Left ventricle myocardium inferior (tissue), 1 donor: ENCODE measurements at places on chromosomes 16 and 17.

DNA sequence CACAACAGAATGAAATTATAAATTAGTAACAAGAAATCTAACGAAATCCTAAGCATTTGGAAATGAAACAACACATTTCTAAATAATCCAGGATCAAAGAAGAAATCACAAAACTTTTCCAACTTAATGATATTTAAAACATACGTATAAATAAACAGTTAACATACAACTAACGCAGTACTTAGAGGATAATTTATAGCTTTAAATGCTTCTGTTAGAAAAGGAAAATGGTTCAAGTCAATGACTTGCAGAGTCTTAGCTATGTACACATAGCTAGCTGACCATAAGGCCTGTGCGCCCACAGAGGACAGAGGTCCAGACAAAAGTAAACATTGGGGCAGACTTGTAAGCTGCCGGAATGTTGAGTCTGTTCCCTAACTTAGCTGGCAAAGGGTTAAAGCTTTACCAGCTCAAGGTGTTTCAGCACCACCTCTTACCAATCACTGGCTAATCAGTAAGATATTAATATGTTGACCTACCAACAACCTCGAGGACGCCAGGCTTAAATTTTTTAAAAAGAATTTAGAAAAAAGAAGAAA is 84.6 kb downstream of the PARN start:
- no peak for DNase-seq

DNA sequence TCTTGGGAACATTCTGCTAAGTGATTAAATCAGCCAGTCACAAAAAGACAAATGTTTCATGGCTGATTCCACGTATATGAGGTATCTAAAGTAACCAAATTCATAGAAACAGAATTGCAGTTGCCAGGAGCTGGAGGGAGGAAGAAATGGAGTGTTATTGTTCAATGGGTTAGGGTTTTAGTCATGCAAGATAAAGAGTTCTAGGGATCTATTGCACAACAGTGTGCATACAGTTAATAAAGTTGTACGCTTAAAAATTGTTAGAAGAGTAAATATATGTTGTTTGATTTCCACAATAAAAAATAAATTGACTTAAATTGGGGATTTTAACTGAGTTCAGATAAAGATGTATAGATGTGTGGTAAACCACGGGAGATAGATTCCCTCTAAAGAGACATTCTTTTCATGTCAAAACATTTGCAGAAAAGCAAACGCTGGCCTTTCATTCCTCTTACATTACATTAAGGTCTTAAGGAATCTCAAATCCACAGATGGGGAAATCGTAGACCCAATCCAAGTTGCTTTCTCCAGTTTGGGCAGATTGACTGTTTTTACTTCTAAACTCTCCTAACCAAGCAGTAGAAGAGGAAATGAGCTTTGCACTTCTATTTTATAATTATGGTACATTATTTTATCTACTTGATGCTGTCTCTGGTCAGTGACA is 4.6 kb downstream of the PRDM7 start:
- no peak for DNase-seq

DNA sequence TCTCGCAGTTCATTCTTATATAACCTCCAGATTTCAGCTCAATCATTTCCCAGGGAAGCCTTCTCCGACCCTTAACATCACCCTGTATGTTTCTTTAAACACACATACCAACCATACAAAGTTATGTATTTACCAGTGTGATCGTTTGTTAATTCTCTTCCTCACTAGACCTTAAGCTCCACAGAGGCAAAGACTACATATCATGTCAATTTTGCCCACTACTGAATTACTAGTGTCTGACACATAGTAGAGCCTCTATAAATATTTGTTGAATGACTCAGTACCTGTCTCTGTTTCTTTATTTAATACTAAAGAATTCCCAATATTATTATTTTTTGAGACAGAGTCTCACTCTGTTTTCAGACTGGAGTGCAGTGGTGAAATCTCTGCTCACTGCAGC is 137.2 kb downstream of the SHISA9 start:
- no peak for DNase-seq

- DNase-seq = peak; percentile 51
Measured at GRCh38 chr17:74199306-74200092, 4.0 kb upstream of the RPL38 start.

DNA sequence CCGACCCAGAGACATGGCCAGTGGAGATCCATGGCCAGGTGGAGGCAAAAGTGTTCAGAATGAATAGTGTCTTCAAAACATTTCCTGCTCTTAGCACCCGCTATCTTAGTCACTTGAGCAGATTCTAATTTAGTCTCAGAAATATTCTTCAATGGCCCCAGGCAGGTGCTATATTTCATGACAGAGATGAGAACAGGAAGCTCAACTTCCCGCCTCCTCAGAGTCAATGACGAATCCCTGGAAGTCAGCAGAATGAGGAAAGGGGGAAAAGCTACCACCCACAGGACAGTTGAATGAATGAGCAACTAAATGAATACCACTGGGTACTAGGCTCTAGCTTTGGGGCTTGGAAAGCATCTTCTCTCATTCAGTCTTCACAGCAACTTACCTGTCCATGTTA is 147.2 kb downstream of the ASIC2 start:
- DNase-seq = no peak

GRCh38 chr16:80695020-80695419 is 109.4 kb downstream of the CDYL2 start:
- no peak for DNase-seq

DNA sequence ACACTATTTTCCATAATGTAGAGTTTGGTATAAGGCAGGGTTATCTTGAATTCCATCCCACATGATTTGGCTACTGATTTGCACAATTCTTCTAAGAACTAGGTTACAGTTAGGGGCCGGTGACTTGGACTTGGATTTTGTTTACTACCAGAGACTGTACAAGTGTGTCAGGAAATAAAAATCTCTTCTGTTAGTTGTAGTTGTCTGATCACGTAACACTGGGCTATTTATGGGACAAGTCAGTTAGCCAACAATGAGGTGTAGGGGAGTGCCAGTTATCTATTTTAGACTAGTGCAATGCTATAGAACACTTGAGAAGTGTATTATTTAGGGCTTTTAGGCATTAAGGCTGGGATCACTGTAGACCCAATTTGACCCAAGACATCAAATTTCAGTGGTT is 39.7 kb upstream of the GHDC start:
- no peak for DNase-seq

GRCh38 chr17:55870044-55870443 is 119.2 kb downstream of the PCTP start:
- DNase-seq = no peak

DNA sequence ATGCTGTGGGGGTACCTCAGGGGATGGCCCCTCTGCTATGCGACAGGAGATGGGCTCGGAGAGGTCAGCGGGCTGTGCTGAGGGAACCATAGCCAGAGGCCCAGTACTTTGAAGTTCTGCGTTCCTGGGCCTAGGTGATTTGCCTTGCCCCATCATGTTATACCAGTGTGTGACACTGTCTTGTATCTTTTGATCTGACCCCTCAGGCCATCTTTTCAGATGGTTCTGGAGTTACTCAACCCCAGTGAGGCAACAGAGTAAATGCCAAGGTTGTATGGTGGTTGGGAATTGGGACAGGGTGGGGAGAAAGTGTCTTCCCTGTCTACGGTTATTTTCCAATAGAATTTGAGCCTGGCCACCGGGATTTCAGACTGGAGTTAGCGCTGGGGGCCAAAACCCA is 8.5 kb downstream of the MSI2 start:
- no peak for DNase-seq

- DNase-seq = no peak
Measured at GRCh38 chr17:56171186-56171959, 18.1 kb downstream of the ANKFN1 start.

DNA sequence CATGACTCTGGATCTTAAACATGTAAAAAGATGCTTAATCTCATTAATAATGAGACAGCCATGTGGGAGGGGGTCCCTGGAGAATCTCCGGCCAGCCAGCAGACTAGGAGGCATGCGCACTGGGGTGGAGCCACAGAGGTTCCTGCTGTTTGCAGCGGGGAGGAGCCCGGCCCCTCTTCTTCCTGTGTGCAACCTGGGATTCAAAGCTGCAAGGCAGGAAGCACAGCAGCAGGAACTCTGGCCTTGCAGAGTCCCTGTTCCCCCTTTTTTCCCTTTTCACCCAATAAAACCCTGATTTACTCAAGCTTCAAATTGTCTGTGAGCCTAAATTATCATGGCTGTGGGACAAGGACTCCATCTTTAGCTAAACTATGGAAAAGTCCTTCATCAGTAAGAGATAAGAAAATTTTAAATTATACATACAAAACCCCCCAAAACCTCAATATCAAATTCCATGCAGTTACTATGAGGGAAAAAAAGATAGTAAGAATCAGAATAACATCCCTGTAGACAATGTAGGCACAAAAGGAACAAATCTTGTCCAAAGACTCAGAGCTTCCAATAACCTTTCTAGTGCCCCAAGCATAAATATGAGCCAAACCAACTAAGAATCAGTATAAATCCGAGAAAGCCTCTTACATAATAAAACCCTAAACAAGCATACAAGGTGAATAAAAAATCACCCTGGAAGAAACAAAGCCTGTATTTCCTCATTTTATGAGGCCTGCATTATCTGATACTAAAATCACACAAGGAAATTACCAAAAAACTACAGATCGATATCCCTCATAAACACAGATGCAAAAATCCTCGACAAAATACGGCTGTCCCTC is 12.1 kb downstream of the CFDP1 start:
- peak; percentile 85 for DNase-seq

DNA sequence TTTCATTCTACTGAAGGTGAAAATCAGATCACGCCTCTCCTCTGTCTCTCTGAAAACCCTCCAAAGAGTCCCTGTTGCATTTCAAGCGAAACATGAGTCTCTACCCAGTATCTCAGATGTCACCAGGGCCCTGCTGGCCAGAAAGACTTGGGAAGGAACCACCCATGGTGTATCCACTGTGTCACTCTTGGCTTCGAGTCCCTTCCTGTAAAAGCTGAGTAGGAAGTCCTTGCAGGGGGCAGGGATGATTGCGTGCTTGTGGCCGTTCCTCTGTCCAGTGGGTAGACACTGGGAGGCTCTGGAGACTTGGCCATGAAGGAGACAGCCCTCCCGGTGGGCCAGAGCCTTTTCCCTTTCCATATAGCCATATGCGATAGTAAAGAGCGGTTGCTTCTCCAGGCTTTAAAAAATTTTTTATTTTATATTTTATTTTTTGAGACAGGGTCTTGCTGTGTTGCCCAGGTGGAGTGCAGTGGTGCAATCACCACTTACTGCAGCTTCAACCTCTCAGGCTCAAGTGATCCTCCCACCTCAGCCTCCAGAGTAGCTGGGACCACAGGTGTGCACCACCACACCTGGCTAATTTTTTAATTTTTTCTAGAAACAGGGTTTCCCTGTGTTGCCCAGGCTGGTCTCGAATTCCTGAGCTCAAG is 19.0 kb upstream of the RMI2 start:
- DNase-seq = no peak

- peak; percentile 75 for DNase-seq
Measured at GRCh38 chr16:27526180-27526579, 23.5 kb downstream of the GTF3C1 start.

DNA sequence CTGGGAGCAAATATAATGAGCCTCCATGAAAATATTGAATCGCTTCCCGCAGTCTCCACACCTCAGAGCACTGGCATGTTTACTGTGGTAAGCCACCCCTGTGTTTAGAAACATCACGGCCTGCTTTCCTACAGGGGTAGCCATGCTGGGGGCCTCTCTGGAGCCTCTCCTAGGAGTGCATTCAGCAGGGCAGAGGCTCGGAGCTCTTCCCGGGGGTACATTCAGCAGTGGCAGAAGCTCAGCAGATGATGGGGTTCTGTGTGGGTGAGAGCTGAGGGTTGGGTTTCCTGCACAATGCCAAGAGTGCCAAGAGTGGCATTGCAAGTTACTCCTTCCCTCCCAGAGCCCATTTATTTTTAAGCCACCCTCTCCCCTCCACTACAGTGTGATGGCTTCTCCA is 386.6 kb downstream of the SEC14L1 start:
- DNase-seq = no peak

DNA sequence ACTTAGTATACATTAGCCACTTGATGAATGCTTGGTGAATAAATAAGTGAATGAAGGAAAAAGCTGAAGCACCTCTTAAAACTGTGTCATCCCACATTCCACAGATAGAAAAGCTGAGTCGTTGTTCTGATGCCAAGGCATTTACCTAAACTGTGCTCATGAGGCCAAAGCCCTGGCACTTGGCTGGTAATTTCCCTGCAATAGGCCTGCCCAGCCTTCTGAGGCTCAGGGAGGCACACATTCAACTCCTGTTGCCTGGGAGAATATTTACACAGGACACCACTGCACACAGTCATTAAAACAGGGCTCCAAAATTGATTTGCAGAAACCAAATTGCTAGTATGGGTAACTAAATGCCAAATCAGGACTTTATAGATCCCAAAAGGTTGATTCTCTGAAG is 333.0 kb upstream of the C16orf82 start:
- DNase-seq = no peak

GRCh38 chr16:56266641-56267607 is 75.6 kb downstream of the GNAO1 start:
- DNase-seq = no peak

- DNase-seq = no peak
Measured at GRCh38 chr17:42476411-42476810, 17.7 kb downstream of the ATP6V0A1 start.

DNA sequence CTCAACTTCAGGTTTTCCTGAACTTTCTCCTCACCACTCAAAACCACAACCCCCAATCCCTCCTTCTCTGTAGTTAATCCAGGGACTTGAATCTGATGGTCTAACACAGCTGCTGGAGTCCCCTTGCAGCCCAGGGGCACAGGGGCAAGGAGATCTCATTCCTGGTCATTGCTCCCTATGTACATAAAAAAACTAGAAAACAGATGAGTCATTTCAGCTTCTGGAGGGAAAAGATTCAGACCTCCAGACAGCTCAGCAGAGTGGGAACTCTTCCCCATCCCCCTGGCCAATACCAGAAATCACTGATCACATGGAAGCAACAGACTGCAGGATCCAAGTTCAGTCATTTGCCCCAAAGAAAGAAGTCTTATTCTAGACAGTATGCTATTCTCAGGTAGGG is 62.1 kb downstream of the DYNLRB2 start:
- DNase-seq = no peak

- no peak for DNase-seq
Measured at GRCh38 chr16:78655331-78656113, 556.1 kb downstream of the WWOX start.

DNA sequence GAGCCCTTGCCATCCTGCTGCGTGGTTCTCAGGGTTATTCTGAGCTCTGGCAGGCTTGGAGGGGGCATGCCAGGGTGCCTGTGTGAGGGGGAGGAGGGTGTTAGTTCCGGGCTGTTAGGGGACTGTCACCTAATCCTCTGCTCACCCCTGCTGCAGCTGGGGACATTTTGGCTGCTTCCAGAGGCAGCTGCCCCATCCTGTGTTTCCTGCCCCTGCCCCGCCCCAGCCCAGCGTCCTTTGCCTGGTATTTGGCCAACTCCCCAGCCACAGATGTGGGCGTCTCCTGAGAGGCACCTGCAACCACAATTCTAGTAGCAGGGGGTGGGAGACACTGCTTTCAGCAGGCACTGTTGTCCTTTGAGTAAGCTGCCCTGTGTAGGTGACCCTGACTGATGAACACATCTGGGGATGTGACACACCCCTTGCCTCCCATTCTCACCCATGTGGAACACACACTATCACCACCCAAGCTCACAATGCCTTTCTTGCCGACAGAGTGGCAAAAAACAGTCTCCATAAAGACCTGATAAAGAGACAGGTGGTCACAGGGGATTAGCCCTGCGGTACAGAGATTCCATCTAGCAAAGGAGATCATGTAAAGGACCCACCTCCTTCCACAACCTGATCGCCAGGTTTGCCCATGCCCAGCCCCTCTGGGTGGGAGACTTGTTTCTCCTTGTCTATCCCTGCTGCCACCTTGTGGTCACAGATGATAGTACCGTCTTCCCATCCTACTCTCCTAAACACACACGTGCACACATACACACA is at the start of gene CHRNE:
CHRNE (minus strand) TSS at position 48 of the 768 bp plus-strand sequence; CDS start at position 13, 35 bp downstream.
- peak; percentile 51 for DNase-seq

- DNase-seq = no peak
Measured at GRCh38 chr17:83160443-83161297, 81.3 kb downstream of the METRNL start.
